ENCODE measurements at places on chromosomes 2 and 18.

DNA sequence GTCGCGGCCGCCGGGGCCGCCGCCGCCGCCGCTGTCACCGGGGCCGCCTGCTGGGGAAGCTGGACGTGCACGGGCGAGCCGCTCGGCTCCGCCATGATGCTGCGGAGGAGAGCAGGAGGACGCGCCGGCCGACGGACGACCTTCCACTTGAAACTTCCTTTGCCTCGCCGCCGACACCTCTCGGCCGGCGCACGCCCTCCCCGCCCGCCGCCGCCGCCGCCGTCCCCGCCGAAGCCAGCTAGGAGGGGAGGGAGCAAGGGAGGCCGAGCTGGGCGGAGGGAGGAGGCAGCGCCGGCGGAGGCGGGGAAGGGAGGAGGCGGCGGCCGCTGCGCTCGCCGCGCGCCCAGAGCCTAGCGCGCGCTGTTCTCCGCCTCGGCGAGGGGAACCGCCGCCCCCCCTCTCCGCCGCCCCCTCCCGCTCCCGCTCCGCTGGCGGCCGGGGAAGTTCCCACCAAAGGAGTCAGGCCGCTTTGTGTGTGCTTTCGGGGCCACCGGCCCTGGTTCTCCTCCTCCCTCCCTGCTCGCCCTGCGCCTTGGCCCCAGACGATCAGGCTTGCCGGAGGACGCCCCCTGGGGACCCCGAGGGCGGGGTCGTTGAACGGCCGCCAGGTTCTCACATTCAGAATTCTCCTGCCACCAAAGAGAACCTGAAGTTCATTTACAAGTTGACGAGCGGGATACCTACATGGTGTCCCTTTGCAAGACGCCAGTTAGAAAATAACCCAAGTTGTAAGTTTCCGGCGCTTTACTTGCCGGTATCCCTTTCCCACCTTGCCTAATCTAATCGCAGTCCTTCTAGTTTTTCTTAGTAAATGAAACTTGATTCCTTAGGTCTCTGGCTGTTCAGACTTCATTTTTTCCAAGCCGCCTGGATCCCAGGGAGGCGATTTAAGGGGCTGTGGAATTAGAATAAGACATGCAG is at the start of gene STK39:
STK39 (minus strand) TSS at position 255 of the 921 bp plus-strand sequence; CDS start at position 95, 160 bp downstream.
- DNase-seq = peak; percentile 85

DNA sequence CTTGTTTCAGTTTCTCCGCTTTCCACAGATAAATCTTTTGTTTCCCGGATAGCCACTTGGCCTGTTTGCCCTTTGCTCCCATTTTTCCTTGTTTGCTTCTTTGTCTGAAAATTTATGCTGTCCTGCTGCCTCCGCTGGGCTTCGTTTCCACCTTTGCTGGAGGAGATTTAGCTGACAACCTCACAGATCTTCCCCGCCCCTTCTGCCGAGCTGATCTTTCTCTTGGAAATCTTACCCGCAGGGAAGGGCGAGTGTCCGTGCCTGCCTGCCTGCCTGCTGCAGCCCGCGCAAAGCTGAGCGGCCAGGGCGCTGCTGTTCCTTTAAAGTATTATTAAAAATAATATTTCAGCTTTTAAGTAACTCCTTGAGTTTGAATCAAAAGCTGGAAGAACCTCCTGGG is 1.4 kb upstream of the XRCC5 start:
- no peak for DNase-seq

- DNase-seq = no peak
These were observed 276.5 kb downstream of the NBAS start for GRCh38 chr2:15284614-15285013.

GRCh38 chr2:217943446-217944321 is 59.1 kb downstream of the TNS1 start:
- no peak for DNase-seq

DNA sequence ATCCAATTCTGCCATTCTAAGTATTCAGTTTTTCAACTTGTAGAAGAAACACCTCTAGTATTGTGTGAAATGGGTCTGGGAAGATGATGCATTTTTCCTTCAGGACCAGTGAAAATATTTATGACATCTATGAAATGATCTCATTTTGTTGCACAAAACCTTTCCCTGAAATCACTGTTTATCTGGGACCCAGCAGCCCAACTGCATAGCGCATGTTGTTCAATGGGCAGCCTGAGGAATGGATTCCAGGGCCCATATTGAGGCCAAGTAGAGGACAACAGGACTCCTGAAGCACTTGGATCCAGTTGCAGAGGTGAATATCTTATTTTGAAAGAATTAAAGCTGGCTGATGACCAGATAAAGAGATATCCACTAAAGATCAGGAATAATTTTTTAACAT is 7.3 kb downstream of the RBMS1 start:
- DNase-seq = no peak

DNA sequence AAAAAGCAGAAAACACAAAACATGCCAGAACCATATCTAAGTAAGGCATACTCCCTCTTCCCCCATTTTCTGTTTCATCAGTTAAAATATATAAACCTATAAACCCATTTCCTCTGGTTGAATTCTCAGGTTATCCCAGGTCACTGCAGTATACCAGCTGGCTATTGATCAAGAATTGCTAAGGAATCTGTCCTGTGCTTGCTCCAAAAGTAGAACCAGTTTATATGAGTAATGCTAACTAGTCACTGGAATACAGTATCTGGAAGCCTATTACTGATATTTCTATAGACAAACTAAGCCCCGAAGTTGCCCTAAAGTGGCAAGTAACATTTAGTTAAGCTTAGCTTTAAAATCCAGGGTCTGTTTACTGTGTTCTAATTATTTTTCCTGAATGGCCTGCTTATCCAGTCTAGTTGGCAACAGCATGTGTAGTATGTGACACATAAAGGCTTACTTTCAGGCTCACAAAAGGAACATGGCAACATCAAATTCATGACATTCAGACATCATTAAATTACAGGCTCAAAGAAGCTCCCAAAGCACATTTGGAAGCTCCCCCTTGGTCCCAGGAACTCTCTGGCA is 102.9 kb upstream of the ARL5A start:
- no peak for DNase-seq

GRCh38 chr18:50937183-50937582 is 30.7 kb upstream of the ELAC1 start:
- DNase-seq = no peak

DNA sequence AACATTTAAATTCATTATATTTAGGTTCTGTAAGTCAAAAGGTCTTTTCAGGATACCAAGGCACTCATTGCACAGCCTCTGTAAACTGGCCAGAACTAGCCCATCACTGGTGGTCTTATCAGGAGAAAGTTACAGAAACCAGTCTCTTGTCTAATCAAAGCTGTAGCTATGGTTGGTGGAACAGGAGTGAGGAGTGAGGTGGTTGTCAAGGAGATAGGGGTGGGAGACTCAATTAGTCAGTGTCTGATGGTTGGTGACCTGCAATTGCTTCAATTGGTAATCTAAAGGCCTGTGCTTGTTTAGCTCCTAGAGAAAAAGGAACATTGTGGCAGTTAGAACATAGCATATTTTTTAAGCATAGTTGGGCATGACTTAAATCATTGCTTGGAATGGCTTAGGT is 458.6 kb upstream of the CDH2 start:
- no peak for DNase-seq

DNA sequence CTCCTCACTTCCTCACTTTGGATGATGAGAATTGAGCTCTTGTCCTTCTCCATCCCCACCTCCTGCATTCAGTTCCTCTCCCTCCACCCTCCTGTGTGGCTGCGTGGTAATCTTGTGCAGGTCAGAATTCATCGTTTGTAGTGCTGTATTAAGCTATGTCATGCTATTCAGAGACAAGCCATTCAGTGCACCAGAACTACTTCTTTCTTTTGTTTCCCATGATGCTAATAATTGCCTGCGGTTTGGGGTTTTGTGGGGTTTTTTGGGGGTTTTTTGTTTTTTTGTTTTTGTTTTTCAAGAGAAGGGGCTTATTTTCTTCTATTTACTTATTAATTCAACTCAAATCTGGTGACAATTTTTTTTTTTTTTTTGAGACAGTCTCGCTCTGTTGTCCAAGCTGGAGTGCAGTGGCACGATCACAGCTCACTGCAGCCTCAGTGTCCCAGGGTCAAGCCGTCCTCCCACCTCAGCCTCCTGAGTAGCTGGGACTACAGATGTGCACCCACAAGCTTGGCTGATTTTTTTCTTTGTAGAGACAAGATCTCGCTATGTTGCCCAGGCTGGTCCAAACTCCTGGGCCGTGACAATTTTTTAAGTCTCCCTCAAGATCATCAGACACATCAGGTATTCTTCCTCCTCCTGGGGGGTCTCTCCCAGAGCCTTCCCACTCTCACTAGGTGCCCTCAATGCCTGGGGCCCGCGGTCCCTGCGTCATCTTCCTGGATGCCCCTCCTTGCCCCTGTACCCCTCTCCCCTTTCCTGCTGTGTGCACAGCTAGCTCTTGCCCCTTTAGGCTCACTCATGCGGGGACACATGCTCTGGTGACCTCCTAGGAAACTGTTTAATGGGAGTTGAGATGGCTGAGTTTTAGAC is 37.8 kb downstream of the MAL start:
- peak; percentile 25 for DNase-seq

Data from activated T-cell treated with anti-CD3 and anti-CD28 coated beads, Interleukin-2, amount 50 U/mL, for 24 hours (primary cell).